ENCODE measurements at places on chromosomes 5 and 9.
A peak's percentile ranks its signal among the peaks of the same experiment; 100 is the strongest.

GRCh38 chr5:115033861-115034260, 135.8 kb downstream of the TRIM36 start:
- no peak for DNase-seq

- no peak for DNase-seq
These were observed 9.5 kb downstream of the MTRR start for GRCh38 chr5:7878381-7878873.

GRCh38 chr9:74521009-74521408, 23.9 kb downstream of the RORB start:
- no peak for DNase-seq

GRCh38 chr5:82045554-82046275, 73.9 kb downstream of the ATG10 start:
- DNase-seq = no peak

DNA sequence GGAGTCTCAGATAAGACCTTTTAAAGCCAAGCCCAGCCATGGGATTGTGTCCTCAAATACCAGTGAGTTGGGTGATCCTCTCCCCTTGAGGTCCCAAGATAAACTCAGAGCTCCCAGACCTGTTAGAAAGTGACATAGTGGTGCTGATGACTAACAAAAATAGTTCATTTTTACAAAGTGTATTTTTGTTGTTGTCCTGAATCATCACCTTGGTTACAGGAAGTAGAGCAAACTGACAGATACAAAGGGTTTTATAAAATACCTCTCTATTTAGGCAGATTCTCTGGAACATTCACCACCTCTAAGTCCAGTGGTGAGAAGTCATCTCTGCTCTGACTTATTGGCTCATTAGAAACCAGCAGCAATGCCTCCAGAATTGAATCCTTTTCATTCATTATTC, 259.3 kb downstream of the CEMIP2 start:
- DNase-seq = peak; percentile 36

DNA sequence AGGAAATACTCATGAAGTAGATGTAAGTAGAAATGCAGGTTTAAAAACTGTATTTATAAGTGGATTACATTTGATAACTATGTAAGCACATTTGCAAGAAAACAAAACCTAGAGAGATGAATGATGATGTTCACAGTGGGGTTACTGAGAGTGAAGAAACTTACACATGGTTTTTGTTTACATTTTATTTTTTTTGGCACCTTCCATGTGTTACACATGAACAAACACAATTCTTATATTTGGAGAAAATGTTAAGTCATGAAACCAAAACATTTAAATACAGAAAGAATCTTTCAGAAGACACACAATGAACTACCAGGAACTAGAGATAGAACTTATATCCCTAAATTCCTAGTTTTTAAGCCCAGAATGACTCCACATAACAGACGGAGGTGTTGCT, 51.5 kb upstream of the SPATA31E1 start:
- no peak for DNase-seq

- DNase-seq = peak; percentile 19
These were observed 107.4 kb downstream of the LMNB1 start for GRCh38 chr5:126884269-126884819.

DNA sequence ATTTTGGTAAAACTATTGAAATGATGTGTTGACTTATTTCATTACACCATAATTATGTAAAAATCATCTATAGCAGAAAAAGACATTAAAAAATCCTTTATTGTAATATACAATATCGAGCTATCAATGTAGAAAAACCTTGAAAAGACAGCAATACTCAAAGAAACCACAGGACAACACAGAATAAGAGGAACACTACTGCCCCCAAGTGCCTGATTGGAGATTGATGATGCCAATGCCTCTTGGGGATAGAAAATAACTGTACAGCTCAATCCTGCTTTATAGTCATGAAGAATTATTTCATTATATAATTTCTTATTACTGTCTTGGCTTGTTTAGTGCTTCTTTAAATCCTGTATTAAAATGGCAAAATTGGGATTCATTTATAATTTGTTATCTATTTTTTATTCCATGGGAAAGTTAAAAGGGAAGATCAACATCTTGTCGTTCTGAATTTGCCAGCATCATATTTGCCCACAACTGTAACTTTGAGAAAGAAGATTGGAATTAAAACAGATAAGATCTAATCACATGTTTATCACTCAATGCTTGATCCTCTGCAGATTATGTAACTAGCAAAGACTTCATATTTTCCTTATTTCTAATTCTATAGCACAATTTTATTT, 337.5 kb downstream of the CDH9 start:
- no peak for DNase-seq

Data from keratinocyte (primary cell).